Stimulated activated CD4-positive, alpha-beta T cell treated with anti-CD3 and anti-CD28 coated beads, Interleukin-2, amount 100 ng/mL, for 4 hours (primary cell): ENCODE measurements at places on chromosomes 2 and 18.

GRCh38 chr2:40127890-40128557 lies 323.9 kb downstream of the SLC8A1 start:
- DNase-seq: no peak

- no peak for DNase-seq
Observed at GRCh38 chr2:31831585-31831984, 179.2 kb downstream of the MEMO1 start.

- no peak for DNase-seq
Observed at GRCh38 chr18:13372531-13372951, 154.0 kb downstream of the LDLRAD4 start.

DNA sequence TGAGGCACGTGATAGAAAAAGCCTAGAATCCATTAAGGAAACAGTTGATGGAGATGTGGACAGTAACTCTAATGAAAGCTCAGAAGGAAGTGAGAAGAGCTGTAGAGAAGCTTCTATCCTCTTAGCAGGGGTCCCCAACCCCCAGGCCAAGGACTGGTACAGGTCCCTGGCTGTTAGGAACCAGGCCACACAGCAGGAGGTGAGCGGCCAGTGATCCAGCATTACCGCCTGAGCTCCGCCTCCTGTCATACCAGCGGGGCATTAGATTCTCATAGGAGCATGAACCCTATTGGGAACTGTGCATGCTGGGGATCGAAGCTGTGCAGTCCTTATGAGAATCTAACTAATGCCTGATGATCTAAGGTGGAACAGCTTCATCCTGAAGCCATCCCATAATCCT lies 8.7 kb upstream of the IMP4 start:
- no peak for DNase-seq

GRCh38 chr2:40178971-40179370 lies 272.9 kb downstream of the SLC8A1 start:
- DNase-seq: no peak

DNA sequence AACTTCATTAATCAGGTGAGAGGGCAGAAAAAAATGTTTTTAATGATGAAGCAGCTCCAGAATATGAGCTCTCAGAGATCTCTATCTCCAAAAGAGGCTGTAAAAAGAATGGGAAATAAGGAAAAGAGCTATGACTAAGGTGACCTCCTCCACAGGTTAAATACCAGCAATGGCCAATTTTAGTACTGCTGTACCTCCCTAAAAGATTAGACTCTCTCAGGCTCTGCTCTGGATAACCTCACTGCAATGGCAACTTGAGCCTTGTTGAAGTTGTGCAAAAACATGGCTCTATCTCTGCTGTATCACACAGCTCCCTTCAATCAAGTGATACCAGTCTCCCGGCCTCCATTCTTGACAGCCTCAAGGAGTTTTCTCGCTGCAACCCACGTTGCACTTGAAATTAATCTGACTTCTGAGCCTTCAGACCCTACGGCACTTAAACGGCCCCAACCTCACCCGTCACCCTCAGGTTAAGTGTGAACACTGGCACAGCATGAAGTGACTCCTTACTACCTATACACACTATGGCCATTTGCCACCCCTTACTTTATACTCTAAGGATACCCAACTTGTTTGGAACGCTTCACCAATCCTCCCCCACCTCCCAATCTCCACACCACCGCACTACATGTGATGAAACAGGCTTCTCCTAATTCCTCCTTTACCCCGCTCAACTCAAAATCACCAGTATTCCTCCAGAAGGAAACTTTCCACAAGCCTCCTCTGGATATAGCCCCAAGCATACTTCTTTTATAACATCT lies 36.3 kb downstream of the SMAD2 start:
- no peak for DNase-seq

- no peak for DNase-seq
Observed at GRCh38 chr2:207539470-207539869, 9.7 kb downstream of the CREB1 start.

GRCh38 chr2:69965756-69966445 lies 4.5 kb upstream of the ASPRV1 start:
- no peak for DNase-seq

DNA sequence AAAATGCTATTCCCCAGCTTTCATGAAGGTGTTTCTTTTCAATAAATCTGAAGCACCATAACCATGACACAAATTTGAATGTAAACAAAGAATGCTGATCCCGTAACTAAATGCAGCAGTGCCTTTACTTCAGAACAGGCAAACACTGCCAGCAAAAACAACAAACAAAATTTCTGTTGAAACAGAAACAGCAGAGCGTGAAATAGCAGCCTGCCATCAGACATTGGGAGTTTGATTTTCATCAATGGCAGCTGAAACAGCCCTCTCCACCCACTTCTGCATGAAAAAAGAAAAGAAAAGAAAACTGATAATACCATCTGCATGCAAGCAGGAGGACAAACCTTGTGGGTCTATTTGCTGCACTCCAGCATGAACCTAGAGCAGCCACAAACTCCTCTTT lies 128.3 kb downstream of the CDH2 start:
- DNase-seq: no peak

- no peak for DNase-seq
Observed at GRCh38 chr2:95670686-95671085, 78.9 kb downstream of the TRIM43 start.

GRCh38 chr2:117432746-117433145 lies 381.7 kb upstream of the DDX18 start:
- DNase-seq: no peak

DNA sequence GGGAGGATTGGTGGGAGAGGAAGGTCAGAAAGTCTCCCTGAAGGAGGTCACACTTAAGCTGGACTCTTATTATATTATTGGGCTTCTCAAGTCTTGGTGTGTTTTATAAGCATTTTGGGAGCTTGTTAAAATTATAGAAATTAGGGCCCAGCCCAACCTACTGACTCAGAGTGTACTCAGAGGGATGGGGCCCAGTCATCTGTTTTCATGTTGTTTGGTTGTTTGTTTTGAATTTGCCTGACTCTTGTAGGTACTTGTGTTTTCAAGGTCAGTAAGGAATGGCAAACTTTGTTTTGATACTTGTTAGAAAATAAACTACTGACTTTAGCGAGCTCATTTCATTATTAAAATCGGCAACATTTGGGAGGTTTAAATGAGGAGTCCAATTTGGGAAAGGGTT lies 152.0 kb downstream of the INSIG2 start:
- no peak for DNase-seq

DNA sequence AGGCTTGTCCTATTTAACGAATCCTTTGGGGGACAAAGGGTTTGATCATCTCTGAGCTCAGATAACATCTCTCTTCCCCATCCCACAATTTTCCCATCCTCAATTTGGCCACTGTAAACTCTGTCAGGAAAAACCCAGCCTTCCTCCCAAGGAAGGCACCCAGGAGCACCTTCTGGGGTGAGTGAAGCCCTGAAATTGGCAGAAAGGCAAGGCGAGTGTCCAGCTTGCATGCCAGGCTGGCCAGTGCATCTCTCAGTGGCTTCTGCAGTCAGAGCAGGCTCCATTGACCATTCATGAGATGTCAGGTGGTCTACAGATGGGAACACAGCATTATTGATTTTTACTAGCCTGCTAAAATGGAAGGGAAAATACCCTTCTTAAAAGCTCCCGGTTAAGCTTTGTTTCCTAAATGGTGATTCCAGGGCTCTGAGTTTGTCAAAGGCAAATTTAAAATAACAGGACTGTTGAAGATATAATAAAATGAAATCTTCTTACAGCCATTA lies 83.2 kb upstream of the BOD1L2 start:
- no peak for DNase-seq

GRCh38 chr2:231378026-231378722 lies 17.3 kb upstream of the B3GNT7 start:
- DNase-seq: no peak

GRCh38 chr2:96602330-96602823 lies 35.7 kb downstream of the KANSL3 start:
- no peak for DNase-seq

GRCh38 chr18:30446605-30447004 lies 595.9 kb downstream of the DSC3 start:
- no peak for DNase-seq

- DNase-seq: no peak
Observed at GRCh38 chr18:11981543-11982366, 448 bp downstream of the IMPA2 start.

DNA sequence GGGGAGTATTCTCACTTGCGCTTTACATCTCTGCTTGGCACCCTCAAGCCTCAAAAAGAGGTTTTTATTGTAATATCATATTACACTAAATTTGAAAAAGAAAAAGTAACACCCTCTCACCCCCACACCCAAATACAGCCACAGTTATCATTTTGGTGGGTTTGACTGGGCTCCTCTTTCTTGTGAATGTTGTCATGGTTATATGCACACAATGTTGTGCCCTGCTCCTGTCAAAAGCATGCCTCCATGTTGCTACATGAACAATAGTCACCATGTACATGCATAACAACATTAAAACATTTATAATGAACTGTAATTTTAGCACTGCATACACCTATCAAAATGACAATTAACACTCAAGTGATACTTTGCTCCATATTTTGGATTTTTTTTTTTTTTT lies 100.2 kb downstream of the BCL2L11 start:
- DNase-seq: no peak

DNA sequence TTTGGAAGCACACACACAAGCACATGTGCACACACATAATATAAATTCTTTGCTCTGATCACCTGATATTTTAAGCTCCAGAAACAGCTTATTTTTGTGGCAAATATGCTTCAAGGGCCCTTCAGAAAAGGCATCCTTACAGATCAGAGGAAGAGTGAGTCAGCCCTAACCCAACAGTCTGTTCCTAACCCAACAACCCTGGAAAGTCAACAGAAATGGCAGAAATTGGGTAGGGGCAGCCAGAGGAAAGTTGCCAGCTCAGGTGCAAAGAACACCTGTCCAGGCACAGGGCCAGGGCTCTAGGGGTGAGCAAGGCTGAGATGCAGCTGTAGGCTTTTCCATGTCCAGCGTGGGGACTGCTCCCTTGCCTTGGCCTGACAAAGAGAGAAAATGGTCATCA lies 6.4 kb upstream of the NCKAP5 start:
- no peak for DNase-seq

- no peak for DNase-seq
Observed at GRCh38 chr2:139059617-139060016, 279.4 kb upstream of the NXPH2 start.

- no peak for DNase-seq
Observed at GRCh38 chr2:152782171-152782570, 63.8 kb downstream of the ARL6IP6 start.

- no peak for DNase-seq
Observed at GRCh38 chr2:97958184-97958583, 37.6 kb downstream of the TMEM131 start.

GRCh38 chr2:6780765-6781274 lies 84.9 kb downstream of the CMPK2 start:
- no peak for DNase-seq

DNA sequence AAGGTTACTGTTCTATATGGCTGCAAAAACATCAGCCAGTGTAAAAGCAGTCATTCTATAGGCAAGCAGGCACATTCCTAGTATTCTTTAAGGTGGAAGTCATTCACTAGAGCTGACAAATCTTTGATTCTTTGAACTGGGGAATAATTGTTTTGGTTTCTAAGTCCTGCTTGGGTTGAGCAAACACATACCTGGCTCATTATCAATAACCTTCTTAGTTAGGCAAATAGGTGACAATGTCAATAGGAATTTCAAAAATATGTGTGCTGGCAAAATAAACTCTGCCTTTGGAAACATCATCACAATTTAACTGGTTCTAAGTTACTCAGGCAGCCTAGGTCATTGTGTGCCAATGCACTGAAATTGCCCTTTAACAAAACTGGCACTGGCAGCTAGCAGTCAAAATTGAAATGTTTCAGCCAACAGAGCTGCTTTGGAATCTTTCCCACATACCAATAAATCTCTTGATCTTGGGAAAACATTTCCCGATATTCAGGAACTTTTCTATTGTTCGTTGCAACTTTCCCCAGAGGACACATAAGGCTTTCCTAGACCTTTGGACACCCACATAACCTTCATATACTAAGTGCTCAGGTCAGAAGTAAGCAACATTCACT lies 402.0 kb upstream of the MMADHC start:
- no peak for DNase-seq

- no peak for DNase-seq
Observed at GRCh38 chr2:140589273-140589672, 1541.5 kb downstream of the LRP1B start.

- no peak for DNase-seq
Observed at GRCh38 chr2:229257985-229258384, 13.1 kb downstream of the PID1 start.

DNA sequence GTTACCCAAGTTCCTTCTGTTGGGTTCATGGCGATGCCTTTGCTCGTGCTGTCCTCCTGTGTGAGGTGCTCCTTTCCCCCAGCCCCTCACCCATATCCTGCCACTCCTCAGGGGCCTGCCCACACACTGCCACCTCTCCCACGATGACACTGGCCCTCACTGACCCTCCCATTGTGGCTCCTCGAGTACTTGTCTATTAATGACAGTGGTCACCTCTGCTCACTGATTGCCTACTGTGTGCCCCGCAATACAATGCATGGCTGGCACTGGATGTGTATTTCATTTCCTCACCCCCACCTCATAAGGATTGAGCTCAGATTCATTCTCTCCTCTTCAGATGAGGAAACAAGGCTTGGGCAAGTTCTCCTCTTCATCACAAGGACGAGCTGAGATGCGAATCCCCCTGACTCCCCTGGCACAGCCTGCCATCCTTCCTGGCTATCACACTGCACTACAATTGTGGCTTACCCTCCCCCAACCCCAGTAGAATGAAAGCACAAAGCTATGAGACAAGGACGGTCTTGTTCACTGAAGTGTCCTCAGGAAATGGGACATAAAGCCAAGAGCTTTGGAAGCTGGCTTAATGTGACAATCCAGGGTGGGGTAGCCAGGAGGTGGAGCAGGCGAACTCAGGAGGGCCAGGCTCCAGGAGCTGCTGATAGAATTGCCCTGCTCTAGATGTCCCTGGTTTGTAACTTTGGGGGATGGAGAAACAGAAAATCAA lies 93.9 kb upstream of the RAB12 start:
- no peak for DNase-seq

DNA sequence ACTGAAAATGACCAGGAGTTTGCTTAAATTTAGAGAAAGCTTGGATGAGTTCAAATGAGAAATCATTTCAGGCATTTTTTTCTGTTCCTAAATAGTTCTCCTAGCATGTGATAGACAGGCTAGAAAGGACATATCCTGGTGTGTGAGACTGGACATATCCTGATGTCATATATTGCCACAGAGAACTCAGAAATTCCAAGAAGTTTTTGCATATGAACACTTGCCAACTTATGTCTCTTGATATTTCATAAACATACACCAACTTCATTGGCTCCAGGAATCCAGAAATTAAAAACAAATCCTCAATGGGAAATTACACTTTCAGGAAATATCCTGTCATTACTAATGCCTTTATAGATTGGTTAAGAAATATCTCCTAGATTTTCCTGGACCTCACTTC lies 2.9 kb upstream of the SERPINB4 start:
- no peak for DNase-seq

- DNase-seq: no peak
Observed at GRCh38 chr2:221802089-221802488, 230.0 kb upstream of the EPHA4 start.

DNA sequence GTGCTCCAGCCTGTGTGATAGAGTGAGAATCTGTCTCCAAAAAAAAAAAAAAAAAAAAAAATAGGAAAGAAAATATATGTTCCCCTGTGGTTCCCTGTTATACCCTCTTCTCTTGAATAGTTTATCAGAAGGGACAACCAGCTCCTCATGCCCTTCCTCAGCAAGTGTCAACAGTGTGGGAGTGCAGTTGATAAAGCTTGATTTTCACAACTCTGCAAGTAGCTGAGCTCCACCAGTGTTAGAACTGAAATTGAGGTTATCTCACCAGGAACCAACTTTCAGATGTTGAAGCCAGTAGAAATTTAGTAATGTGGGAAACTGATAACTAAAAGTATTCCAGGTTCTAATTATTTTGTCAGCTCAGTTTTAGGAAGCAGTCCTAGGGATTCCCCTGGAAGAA lies 25.1 kb downstream of the NEDD4L start:
- DNase-seq: no peak
